ENCODE measurements at places on chromosomes 2 and 18.

DNA sequence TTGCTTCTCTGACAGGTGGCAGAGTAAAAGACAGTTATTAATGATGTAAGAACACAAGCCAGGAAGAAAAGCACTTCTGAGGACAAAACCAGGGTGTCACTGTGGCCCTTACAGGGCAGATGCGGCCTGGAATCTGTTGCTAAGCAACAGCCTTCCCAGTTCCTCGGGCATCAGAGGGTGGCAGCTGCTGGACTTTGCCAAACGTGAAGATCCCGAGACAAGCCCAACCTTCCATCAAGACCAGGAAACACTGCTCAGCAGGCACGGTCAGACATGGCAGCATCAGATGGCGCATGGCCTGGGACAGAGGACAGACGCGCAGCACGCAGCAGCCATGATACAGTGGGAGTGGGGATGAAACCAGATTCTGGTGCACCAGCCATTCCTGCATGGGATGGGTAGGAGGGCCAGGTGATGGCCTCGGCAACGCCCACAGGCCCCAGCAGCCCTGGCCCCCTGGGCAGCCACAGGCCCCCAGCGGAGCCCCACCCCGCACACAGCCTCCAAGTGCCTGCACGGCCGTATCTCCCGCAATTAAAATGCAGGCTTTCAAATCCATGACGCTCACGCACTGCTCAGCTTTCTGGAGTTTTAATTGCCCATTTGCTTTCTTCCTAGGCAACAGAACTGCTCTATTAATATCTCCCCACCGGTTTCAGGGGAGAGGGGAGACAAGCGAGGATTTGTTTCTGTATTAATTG lies 89.0 kb downstream of the EIPR1 start:
- DNase-seq, result no peak

DNA sequence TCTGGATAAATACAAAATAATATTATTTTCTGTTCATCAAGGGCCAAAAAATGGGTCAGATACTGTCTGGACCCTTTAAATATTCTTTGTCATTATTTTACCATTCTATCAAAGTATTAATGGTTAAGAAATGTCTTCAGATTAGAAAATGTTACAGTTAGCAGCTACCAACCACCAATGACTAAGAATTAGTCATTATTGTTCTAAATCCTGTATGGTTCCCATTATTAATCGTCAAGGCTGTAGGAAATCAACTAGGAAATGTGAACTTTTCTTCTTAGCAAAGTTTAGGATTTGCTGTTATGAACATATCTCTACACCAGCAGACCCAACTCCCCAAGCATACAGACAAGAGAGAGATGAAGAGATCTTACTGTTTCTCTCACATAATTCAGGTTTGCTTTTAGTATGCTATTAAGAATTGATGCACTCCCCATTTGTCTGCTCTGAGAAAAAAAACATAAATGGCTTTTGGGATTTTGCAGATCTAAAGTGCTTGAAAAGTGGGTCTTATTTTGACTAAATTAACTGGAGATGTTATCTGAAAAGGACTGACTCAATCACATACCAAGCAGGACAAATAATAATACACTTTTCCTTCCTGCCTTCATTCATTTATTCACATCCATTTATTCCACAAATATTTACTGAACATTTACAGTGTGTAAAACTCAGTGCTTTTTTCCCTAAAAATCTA lies 147.7 kb downstream of the PPP1R1C start:
- DNase-seq, result no peak

DNA sequence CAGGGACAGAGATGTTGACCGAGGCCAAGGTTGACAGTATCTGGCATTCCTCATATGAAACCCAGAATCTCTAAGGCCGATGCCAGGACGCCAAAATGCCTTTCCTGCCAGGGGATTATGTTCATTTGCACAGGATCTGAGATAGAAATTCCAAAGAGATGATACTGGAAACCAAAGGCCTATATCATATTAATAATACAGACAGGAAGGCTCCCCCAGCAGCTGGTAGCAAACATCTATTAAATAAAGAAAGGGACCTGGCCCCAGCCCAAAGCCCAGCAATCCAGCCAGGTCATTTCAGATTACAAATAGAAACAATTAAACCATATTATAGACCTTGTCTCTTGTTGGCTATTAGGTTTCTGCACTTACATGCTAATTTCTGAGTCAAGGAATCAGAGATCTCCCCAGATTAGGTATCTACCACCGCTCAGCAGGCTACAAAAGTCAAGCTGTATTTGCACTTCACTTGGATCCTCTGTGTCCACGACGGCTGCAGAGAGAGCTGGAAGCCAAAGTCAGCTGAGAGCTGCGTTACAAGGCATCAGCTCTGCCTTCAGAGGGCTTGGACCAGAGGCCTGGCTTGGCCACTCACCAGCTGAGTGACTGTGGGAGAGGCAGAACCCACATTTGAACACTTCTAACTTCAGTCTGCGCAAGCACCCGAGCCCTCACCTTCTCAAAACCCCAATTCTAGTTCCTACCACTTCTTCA lies 269.3 kb upstream of the SIX2 start:
- peak; percentile 74 for DNase-seq

GRCh38 chr2:20357638-20358389 lies 7.2 kb upstream of the PUM2 start:
- peak; percentile 41 for DNase-seq

DNA sequence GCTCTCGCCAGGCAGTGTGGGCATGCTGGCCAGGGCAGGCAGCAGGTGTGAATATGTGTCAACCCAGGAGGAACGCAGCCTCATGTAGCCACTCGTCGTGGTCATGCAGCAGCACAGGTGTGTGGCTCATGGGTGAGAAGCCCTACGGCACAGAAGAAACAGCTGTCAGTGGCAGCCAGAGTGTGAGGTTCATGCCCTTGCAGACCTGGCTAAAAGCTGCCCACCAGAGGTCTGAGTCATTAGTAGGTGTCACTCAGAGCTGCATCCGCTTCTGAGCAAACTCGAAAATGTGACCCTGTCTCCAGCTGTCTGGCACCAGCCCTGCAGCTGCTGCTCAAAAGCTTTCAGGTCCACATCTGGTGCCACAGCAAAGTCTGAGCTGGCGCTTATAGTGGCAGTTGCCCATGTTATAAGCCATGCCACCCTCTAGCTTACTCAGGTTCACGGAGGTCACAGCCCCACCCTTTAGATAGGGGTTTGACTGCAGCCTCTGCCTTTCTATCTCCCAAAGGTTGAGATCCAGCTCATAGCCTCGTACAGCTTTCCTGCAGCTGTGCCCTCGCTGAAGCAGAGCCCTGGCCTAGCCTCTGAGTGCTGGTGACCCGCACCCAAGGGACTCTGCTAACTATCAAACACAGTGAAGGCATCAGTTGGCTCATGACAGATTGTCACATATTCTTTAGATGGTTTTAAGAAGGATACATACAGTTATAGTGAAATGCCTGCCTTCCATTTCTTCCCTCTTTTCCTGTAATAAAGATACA lies 195.0 kb downstream of the CCDC102B start:
- DNase-seq, result peak; percentile 5

DNA sequence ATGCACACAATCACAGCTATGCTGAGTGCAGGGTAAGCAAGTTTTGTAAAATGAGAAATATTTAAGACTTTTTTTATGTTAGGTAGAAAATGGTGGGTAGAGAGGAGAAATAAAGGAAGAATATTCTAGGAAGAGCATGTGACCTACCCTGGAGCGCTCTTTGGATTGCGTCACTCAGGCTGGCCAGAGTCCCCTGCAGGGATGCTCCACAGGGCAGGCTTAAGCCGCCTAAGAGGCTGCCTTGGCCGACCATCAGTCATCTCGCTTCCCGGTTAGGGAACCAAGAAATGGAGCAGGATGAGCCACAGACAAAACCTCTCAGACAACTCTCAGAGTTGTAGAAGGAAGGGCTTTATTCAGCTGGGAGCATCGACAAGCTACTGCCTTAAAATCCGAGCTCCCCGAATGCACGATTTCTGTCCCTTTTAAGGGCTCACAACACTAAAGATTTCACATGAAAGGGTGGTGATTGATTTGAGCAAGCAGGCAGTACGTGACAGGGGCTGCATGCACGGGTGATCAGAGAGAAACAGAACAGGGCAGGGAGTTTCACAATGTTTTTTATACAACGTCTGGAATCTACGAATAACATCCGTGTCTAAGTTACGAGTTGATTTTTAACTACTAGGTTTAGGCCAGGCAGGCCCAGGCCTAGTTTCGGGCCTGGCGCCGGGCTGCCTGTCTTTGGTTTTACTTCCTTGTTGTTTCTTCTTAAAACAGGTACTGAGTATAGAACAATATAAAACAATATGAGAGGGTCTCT lies 1072.0 kb downstream of the CBLN2 start:
- DNase-seq, result no peak

All from SJCRH30 (cell line).